Left lung (tissue), 14 donors: ENCODE measurements at places on chromosomes 12 and 14. TPM values are rescaled to one million over a fixed set of nuclear protein-coding genes. Genes with fewer than 3 reads are reported as not detected.

DNAI7 gene
- 3.2 TPM for polyA plus RNA-seq

HNRNPA1 gene
- polyA plus RNA-seq = 4,346 TPM

OR4K1 gene
- not detected for polyA plus RNA-seq

DHH gene
- polyA plus RNA-seq = 0.84 TPM

UBE3B gene
- 33.8 TPM for polyA plus RNA-seq

LRTM2 gene
- polyA plus RNA-seq = not detected

RNASE7 gene
- polyA plus RNA-seq = 0.14 TPM

GUCY2C gene
- polyA plus RNA-seq = 0.64 TPM

WIF1 gene
- polyA plus RNA-seq = 311 TPM

TMEM229B gene
- polyA plus RNA-seq = 0.71 TPM

GAS2L3 gene
- polyA plus RNA-seq = 27.2 TPM

NEUROD4 gene
- not detected for polyA plus RNA-seq

DNA sequence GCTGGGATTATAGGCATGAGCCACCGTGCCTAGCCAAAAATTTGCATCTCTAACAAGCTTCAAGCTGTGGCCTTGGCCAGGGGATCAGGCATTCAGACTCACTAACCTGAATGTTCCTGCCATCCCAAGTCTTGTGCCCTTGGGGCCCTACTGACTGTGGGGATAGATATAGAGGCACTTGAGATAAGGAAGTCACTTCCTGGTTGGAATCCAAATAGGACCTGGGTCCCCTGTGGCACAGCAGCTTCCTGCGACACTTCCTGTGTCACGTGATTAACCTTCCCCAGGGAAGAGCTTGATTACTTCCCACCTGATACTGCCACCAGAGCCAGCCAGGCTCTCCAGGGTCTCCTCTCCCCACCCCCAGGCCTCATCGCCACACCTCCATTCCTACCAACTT lies 128.2 kb downstream of the BCL11B start:
- DNase-seq = no peak

GRCh38 chr14:70935135-70935534 lies 27.9 kb downstream of the PCNX1 start:
- no peak for DNase-seq

DNA sequence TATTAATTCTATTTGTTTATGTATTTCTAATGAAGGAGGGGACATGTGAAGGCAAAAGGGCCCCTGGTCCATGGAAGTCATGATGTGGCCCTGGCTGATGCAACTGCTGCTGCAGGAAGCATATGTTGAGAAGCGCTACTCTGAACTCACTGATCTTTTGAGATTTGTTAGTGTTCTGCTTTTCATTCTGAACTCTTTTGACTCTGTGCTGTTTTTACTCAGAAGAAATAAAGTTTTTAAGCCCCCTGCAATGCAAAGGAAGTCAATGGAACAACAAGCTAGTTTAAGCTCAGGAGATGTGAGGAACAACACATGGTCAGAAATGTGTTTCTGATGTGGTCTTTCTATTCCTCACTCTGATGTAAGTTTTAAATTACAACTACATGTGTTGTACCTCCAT lies 88.9 kb upstream of the BTG1 start:
- no peak for DNase-seq

- DNase-seq = no peak
Measured at GRCh38 chr12:81591256-81591655, 167.9 kb downstream of the PPFIA2 start.

DNA sequence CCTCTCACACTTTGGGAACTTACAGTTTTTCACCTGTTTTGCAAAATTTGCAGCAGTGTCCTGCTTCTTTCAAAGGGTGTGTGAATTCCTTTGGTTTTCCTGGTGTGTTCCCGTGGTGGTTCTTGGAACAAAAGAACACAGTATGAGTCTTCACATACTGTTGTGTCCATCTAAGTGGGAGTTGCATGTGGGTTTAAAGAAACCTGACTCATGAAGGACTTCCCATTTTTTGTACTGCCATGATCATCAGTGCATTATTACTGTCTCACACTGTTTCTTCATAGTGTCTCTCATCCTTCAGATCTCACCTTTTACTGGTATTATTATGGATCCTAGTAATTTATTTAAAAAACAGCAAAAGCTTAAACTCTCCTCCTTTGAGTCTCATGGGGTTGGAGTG lies 3.8 kb upstream of the GZMH start:
- DNase-seq = no peak

GRCh38 chr12:53074999-53075370 lies 4.2 kb downstream of the SPRYD3 start:
- DNase-seq = no peak

GRCh38 chr12:12349711-12350665 lies at the start of gene MANSC1:
TSS of gene MANSC1 (minus strand) at chr12:12350242. CDS start at chr12:12343314, 6,928 bp downstream.
- peak; percentile 73 for DNase-seq

DNA sequence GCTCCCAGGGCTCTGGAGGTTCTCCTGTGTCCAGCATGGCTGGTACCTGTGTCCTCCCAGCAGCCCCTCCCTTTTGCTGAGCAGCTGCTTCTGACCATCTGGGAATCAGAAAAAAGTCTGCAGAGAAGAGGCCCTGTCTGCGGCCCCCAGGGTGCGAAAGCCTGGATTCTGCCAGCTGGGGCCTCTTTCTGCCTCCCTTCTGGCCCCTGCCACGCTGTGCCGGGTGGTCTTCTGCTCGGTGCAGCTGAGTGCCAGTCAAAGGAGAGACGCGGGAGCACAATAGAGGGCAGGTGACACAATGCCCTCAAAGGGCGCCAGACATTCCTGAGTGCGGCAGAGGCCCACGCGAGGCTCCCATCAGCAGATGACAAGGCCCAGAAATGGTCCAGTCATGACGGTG lies 12.6 kb downstream of the BTBD6 start:
- no peak for DNase-seq

- DNase-seq = no peak
Measured at GRCh38 chr14:106694638-106695393, 1168.4 kb downstream of the TMEM121 start.

DNA sequence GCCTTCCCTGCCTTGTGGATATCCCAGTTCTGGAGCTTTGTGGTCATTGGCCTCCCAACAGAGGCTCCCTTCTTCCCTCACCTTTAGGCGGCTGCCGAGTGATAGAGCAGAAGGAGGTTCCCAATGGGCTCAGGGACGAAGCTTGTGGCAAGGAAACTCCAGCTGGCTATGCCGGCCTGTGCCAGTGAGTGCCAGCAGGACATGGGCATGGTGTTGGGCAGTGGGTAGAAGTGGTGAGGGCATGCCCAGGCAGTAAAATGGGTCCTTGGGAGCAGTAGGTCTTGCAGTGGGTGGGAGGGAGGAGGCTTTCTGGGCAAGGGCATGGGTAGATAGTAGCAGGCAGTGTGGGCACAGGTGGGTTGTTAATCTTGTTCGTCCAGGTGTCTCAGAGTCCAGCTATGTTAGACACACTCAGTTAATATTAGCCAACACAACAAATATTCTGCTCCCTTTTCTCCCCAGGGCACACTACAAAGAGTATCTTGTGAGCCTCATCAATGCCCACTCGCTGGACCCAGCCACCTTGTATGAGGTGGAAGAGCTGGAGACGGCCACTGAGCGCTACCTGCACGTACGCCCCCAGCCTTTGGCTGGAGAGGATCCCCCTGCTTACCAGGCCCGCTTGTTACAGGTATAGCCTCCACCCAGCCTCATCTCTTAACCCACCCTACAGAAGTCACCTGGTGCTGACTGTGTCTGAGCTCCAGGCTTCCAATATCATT lies 1.1 kb upstream of the IRF9 start:
- DNase-seq = no peak

GRCh38 chr12:80598004-80598606 lies 109.3 kb upstream of the MYF6 start:
- DNase-seq = peak; percentile 29

DNA sequence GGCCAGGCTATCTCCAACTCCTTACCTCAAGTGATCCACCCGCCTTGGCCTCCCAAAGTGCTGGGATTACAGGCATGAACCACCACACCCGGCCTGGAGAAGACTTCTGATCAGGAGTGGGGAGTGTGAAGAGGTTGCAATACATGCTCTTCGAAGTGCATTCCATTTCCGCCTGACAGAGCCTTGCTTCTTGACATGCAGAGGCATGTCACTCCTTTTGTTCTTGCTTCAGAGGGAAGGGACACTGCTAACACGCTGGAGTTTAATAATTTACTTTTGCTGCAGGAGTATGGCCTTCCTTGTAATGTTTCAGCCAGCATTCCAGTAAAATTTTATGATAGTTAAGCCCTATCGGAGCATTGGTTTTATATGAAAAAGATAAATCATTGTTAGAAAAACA lies 74.9 kb downstream of the SLC25A47 start:
- DNase-seq = no peak

GRCh38 chr12:104094284-104094683 lies 30.0 kb downstream of the HCFC2 start:
- no peak for DNase-seq

DNA sequence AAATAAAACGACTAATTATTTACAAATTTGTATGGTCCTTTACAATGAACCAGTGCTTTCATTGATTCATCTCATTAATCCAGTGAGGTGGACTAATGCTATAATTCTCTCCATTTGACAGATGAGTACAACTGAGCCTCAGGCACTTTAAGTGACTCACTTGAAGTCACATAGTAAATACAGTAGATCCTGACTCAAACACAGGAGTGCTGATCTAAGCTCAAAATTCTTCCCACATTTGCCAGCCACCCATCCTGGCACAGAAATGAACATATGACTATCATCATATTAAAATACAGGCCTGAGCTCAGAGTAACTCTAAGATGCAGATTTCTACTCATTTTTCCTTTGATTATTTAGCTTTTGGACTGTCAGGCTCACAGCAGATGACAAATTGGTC lies 30.6 kb downstream of the SLC16A7 start:
- no peak for DNase-seq

DNA sequence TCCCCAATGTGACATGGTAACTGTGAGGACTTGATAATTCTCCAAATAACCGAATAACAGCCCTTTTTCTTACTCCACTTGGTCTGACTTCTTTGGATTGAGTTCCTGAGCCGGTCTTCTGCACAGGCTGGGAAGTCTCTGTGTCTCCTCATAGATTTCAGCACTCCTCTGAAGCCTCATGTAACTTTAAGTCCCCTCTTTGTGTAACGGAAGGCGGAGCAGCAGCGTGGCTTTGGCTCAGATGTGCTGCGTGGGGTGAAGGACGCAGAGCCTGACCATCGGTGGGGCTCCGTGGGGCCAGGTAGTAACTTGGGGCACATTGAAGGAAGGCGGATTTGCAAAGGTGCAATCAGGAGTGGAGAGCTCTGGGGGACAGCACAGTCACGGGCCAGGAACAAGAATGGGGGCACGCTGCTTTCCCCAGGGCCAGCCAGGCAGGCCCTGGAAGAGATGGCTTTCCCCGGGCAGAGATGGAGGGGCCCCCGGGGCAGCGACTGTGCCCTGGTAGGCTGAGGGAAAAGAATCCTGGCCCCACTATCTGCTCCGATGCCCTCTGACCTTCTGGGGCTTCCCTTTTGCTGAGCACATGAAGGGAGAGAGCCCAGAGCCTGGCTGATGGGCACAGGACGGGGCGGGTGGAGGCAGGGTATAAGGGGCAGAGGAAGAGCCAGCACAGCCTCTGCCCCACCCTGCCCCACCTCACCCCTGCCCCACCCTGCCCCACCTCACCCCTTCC lies 56.9 kb downstream of the ADGRD1 start:
- peak; percentile 25 for DNase-seq

DNA sequence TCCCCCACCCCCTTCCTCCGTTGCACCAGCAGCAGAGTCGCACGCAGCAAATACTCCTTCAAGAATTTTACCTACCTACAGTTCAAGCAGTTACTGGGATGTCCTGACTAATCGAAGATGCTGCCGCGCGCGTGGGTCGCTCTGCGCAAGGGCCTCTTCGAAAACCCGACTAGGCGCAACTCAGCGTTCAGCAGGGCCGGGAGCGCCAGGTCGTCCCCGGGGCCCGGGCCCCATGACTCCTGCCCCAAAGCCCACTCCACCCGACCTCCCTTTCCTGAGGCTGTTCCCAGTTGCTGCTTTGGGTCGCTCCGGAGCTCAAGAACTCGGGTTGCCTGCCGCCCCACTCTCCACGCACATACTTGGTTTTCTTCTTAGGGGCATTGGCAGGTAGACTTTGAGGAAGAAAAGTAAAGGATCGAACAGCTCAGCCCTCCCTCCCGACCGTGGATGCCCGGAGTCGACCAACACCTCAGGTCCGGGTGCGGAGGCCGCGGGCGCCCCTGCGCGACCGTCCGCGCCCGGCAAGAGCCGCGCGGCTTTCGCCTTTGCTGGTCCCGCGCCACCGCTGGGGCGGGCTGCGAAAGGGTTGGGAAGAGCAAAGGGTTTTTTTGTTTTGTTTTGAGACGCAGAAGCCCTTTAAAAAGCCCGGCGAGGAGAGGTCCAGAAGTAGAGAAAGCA lies 1.9 kb downstream of the BMP4 start:
- DNase-seq = peak; percentile 80

- no peak for DNase-seq
Measured at GRCh38 chr14:59543873-59544272, 32.7 kb downstream of the CCDC175 start.

DNA sequence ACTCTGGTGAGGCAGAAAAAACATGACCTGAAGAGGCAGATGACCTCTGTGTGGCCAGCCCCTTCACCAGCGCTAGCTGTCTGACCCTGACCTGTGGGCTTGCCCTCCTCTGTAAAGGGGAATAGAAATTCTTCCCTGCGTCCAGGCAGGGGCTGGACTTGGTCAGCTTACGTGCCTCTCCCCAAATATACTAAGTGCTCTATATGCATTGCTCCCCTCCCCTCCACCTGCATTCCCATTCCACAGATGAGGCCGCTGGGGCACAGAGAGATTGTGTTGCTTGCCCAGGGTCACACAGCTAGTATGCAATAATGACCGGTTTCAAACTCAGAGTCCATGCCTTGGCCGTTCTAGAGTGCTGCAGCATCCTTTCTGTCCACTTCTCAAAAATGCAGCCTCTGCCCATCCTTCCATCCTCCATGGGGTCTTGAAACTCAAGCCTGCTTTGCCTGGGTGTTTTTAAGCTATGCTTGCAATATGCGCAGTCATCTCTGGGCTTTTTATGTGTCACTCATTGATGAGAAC lies 303.9 kb downstream of the CACNA1C start:
- DNase-seq = no peak

- peak; percentile 86 for DNase-seq
Measured at GRCh38 chr12:121637231-121637914, 11.0 kb downstream of the ORAI1 start.

DNA sequence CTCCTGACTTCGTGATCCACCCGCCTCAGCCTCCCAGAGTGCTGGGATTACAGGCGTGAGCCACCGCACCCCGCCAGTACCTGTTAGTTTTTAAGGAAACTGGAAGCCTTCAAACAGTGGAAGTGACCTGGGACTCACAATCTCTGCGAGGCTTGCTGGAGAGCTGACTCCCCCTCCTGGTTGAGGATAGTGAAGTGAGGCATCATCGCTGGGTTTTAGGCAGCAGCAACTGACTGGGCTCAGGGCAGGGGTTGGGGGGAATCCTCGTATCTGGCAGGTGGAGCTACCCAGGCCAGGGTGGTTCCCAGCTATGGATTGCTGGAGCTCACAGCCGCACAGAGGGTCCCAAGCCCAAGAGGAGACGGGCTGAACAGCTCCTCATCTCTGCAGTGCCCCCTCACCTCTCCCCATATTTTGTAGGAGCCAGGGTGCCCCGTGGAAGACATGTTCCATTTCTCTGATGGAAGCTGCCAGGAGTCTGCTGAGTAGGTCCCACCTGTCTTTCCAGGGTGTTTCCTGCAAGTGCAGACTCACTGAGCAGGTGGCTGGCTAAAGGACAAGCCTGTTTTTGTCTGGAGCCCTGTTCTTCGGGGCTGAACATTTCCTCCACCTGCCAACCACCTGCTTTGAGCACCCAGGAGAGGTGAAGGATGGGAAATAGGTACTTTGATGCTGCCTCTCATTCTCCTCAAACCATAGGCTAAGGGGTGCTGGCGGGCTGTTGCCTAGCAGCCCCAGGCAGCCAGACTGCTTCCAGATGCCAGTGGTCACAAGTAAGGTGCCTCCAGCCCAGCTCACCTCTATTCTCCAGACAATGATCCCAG lies 3.1 kb downstream of the AVIL start:
- DNase-seq = no peak
